ENCODE measurements at places on chromosomes 13 and 19.

DNA sequence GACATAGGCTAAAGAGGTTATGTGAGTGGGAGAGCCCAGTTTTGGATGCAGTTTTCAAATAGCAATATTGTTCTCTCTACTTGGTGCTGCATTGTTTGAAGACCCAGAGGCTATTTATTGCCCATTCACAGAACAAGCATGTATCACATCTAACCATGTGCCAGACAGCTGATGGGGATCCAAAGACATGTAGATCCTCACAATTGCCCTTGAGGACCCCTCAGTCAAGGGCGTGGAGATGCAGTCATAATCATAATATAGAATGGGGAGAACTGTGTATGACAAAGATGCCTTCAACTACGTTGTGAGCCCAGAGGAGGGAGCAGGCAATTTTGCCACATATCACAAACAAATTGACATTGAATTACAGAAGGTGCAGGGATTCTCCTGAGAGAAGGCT is 70.5 kb downstream of the NHLRC3 start:
- no peak for DNase-seq

DNA sequence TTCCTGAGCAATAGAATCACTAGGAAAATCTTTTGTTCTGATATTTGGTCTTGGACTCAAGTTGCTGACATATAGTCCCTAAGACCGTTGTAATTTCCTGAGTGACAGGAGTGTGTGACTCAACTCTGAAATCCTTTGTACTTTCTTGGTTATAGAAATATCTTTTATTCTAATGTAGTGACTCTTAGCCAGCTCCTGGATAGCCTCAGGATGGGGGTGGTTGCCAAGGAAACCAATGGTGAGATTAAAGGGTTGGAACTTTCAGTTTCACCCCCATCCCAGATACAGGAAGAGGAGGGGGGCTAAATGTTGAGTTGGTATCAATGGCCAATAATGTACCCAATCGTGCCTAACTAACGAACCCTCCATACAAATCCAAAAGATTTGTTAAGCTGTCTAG is 41.8 kb downstream of the MBD3L2B start:
- no peak for DNase-seq

DNA sequence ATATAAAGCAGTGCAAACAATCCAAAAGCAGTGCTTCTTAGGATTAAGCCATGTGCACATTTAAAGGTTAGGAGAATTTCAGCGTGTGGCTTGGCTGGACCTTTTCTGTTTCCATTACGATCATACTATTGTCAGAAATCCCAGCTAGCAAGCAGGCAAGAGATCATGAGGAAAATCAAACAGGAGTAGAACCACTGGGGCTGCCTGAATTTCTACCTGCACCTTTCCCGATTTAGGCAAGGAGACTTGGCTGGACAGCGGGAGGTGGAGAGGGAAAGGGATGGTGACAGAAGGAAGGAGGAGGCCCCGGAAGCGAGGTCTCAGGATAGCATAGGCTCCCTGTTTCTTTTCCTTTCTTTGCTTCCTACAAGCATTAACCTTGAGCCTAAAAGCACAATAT is 102.5 kb downstream of the FGF14 start:
- no peak for DNase-seq

DNA sequence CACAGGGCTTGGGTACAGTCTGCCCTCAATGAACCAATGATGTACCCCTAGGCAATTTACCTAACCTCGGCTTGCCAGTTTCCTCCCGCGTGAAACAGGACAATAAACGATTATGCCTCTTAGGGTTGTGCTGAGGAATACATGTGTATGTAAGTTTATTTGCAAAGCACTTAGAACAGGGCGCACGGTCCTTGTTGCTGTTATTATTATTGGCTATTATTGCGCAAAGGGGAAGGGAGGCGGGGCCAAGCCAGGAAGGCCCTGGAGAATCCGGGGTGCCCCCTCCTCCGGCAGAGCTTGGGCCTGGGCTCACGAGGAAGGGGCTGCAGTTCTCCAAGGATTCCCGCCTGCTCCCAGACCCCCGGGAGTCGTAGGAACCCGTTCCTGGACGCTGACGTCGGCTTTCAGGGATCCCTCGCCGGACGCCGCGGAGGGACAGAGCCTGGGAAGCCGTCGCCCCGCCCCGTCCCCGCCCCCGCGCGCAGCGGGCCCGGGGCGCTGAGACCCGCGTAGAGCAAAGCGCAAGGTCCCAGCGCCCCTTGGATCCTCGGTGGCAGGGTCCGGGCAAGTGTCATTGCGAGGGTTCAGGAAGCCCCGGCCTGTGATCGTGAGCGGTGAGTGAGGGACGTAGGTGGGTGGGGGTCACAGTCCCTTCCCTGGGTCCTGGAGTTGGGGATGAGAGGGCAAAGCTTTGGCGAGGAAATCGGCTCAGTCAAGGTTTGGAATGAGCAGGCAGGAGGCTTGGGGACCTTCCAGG is at the start of gene TMEM91:
Gene TMEM91 (plus strand): TSS at position 293 of the 757 bp plus-strand sequence. CDS start 1,777 bp downstream, outside the sequence.
- no peak for DNase-seq

- DNase-seq, result no peak
Measured at GRCh38 chr13:106534639-106535551, 567 bp downstream of the EFNB2 start.

DNA sequence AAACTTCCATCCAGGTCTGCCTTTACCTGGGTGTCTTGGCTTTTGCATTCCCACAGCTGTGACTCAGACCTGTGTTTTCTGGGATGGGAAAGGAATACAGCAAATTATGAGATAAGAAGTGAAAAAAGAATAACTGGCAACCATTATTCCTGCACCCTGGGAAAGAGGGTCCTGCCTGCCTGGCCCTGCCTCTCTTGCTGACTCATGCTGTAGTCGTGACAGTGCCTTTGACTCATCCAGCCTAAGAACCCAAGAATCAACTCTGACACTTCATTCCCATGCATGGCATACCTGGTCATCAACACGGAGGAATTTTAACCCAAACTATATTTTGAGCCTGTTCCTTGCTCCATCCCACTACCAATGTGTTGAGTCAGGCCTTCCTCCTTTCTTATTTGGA is 185.4 kb upstream of the SERP2 start:
- DNase-seq, result no peak

GRCh38 chr13:64553411-64554129 is 2676.6 kb downstream of the PCDH9 start:
- no peak for DNase-seq

- peak; percentile 35 for DNase-seq
Measured at GRCh38 chr13:43676320-43676719, 110.5 kb downstream of the ENOX1 start.
